Karpas-422 (cell line): ENCODE measurements at places on chromosomes 6 and 20.

DNA sequence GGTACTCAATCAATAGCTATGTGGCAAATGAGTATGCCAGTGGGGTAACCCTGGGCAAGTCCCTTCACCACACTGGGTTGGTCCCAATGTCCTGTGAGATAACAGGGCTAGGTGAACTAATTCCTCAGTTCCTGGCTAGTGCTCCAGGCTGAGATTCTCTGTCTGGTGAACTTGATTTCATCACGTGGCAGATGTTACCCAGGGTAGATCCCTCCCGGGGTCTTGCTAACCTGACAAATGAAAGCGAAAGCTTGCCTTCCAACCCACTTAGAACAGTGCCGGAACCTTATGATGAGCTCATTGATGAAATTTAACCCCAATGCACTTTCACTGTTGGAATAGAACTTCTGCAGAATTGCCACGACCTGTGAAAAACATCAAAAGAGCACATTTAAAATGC, 6.6 kb upstream of the ANKRD60 start:
- no peak for DNase-seq

GRCh38 chr6:129908356-129908755, 47.2 kb upstream of the TMEM244 start:
- DNase-seq, result no peak

GRCh38 chr6:139152892-139153271, 18.0 kb downstream of the HECA start:
- no peak for DNase-seq

DNA sequence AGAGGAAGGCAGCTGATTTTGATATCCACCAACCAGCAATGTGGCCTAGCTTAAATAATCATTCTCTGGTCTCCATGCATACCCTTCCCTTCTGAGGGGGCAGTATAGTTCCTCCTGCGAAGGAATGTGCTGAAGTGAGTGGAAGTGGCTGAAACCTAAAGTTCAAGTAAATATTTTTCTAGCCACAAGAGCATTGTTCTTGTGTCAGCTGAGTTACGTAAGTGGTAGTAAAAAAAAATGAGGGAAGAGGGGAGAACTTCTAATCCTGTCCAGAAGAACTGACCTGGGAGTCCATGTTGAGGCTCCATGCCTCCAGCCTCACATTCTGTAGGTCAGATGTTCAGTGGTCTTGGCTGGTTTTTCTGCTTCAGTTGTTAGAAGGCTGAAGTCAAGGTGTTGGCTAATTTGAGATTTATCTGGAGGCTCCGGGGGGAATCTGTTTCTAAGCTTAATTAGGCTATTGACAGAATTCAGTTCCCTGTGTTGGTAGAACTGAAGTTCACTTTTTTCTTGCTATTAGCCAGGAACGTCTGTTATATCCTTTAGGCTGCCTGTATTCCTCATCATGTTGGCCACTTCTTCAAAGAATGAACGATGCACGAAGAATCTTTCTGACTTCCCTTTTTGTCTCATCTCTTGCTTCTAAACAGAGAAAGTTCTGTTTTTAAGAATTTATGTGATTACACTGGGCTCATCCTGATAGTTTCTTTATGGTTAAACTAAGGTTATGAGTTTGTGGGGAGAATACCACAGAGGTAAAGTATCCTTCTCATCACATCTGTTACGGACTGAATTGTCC, 207.1 kb upstream of the PRSS16 start:
- DNase-seq, result no peak

DNA sequence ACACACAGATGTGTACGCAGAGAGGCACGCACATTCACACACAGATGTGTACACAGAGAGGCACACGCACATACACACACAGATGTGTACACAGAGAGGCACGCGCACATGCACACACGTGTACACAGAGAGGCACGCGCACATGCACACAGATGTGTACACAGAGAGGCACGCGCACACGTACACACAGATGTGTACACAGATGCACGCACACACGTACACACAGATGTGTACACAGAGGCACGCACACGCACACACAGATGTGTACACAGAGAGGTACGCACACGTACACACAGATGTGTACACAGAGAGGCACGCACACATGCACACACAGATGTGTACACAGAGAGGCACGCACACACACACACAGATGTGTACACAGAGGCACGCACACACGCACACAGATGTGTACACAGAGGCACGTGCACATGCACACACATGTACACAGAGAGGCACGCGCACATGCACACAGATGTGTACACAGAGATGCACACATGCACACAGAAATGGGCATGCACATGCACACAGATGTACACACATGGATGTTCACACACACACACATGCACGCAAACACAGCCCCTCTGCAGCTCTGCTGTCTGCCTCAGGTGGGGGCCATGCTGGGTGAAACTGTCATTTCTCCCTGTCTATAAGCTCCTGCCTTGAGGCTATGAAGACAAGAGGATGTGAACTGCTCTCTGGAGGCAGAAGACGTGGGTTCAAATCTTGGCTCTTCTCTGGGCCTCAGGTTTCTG, 14.3 kb upstream of the MYT1 start:
- no peak for DNase-seq

DNA sequence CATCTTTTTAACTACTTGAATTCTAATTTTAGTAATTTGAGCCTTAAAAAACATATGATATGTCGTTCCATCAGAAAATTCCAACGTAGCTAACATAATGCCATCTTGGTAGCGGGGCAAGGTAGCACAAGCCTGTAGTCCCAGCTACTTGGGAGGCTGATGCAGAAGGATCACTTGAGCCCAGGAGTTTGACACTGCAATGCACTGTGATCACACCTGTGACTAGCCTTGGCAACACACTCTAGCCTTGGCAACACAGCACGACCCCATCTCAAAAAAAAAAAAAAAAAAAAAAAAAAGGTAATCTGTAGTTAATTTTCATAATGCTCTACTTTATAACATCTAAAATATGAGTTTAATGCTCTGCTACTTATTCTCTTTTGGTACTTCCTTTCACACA, 6.7 kb downstream of the BCLAF1 start:
- DNase-seq, result no peak

DNA sequence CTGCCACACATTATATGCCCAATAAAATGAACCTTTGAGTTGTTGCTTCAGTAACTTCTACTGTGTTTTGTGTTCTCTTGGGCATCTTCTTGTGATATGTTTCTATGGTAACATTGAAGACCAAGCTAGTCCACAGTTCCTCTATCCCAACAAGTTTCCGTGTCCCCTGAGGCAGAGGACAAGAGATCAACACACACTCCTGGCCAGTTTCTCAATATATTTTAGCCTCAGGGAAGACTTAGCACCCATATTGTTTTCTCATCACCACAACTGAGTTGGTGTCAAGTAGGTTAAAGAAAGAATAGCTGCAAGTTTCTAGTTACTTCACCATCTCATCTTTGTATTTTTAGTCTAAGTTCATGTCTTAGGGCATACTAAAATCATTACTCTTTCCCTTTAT, 277.5 kb downstream of the UST start:
- no peak for DNase-seq

DNA sequence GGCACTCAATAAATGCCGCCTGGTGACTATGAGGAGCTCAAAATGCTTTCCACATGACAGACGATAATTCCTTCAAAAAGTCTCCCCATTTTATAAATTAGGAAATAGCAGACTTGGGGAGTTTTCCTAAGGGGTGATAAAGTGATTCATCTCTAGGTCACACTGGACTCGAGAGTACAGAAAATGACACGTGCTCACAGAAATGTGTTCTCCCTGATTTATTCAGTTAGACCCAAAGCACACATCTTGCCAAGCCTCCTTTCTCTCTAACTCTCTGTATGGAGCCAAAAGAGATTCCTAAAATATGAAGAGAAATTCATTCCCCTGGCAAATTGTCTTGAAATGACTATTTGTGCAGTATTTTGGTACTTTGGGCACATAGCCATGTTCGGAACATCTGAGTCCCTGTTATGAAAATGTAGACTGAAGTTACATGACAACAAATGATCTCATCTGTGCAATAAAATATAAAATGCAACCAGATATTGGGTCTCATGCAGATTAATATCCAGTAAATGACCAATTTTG, 381.1 kb downstream of the TFAP2B start:
- DNase-seq, result no peak

GRCh38 chr6:129248946-129249345, 366.0 kb downstream of the LAMA2 start:
- no peak for DNase-seq

GRCh38 chr6:122758927-122759334, 20.6 kb upstream of the FABP7 start:
- DNase-seq, result no peak

- DNase-seq, result peak; percentile 96
These were observed 41.7 kb downstream of the UBE2V1 start for GRCh38 chr20:50071039-50071888.

DNA sequence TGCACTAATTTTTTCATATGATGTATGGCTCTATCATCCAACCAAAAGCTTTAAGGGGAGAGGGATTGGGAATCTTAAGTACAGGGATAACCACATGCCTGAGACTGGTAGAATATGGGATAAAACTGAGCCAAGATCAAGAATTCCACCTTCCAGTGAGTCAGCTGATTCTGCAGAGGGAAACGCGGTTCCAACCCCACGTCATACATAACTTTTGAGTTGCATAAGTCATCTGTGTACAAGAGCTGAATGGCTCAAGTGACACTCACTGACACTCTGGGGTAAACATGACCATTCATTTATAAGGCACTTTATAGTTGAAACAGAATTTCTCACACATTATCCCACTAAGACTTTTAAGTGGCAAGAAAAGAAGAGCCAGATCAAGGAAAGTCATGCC, 16.4 kb downstream of the TRIM27 start:
- DNase-seq, result no peak

GRCh38 chr6:150169609-150170008, 26.8 kb downstream of the PPP1R14C start:
- no peak for DNase-seq

DNA sequence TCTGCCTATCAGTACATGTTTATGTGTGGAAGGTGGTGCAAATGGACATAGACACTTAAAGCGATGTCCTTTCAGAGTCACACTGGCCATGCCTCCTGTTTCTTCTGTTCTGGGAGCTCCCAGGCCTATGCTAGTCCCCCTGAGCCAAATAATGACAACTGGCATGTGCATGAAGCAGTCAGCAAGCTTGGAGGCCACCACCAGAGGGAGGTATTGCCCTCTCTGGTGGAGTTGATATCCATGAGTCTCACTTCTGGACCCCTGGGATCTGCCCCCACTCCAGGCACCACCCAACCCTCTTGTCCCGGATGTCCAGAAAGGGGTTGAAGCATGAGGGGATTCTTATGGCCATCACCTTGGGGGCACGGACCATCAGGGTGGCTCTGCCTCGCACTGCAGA, 172.2 kb downstream of the AIG1 start:
- peak; percentile 75 for DNase-seq

DNA sequence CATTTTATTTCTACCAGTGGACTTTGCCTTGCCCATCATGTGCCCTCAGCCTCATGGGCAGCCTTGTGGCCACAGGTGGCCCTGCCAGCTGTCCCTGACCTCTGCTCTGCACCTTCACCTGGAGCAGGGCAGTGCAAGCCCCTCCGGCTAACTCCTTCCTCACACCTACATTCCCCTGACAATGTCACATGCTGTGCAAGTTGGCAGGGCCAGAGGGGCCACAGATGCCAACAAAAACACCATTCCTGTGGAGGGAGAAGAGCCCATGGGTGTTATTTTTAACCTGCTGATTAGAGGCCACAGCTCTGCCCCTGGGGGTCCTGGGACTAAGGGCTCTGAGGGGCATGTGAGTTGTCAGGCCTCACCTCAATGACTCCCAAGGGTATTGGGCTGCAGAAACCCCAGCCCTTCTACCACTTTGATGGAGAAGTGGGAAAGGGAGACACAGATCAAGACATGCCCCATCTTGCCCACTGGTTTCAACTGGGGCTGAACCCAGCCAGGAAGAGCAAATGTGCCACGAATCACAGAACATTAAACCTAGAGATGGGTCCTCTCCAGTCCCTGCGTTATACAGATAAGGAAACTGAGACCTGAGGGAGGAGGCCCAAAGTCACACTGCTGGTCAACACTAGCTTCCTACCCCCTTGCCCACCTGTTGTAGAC, 65.0 kb downstream of the MRPL14 start:
- no peak for DNase-seq

DNA sequence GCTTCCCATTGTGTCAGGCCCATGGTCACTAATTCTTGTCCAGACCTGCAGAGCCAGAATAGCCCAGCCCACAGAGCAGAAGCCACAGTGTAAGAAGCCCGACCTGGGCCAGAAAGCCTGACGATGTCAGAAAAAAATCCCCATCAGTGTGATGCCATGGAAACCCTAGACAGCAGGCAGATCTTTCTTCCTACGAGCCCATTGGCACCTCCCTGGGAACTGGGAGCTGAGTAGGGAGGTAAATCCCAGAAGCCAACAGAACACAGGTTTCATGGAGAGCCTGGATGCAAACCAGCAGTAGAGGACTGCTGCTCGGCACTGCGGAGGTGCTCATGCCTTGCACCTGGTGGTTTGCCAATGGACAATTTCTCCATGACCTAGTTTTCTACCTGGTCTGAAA, 82.2 kb upstream of the SLC22A16 start:
- DNase-seq, result no peak

DNA sequence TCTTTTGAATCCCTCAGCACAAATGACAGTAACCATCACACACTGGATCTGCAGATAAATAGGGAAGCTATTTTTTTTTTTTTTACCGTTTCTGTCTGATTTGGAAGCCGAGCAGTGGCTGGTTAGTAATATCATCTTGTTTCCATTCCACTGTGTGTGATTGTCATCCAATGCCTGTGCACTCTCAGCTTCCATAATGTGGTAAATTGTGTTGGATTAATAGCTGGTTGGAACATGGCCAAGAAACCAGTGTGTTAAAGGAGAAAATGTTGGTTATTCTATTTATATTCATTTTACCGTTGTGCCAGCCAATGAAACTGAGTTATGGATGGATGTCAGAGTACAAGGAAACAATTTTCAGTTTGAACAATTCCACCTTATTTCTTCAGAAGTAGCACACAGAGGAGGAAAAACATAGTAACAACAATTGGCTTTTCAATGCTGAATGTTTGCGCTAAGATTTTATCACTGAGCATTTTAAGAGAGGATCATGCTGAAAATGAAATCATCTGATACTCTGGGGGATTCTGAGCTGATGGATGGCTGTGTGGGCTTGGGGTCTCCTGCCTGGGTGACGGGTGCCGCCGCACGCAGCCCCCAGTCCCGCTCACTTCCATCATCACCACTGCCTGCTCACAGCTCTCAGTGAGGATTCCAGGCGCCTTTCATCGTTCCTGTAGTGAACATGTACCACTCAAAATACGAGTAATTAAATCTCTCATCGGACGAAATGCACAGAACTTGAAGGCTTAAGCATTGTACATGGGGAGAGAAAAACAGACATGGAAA, 40.7 kb upstream of the EXOC2 start:
- no peak for DNase-seq

DNA sequence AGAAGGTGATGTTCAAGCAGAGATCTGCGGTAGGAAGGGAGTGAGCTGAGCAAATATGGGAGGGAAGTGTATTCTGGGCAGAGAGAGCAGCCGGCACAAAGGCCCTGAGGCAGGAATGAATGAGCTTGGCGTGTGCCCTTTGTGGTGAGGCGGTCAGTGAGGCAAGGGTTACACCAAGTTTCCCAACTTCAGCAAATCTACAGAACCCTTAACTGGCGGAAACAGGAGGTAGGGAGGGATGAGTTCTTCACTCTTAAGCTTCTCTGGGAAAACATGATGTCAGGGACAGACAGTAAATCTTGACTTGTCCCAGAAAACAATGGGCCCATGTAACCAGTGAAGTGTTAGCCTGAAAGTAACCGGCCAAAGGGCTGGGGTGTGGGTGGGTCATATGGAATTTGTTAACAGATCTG, 97.1 kb upstream of the PTPN1 start:
- no peak for DNase-seq
